ENCODE measurements at places on chromosomes 11 and 22.

DNA sequence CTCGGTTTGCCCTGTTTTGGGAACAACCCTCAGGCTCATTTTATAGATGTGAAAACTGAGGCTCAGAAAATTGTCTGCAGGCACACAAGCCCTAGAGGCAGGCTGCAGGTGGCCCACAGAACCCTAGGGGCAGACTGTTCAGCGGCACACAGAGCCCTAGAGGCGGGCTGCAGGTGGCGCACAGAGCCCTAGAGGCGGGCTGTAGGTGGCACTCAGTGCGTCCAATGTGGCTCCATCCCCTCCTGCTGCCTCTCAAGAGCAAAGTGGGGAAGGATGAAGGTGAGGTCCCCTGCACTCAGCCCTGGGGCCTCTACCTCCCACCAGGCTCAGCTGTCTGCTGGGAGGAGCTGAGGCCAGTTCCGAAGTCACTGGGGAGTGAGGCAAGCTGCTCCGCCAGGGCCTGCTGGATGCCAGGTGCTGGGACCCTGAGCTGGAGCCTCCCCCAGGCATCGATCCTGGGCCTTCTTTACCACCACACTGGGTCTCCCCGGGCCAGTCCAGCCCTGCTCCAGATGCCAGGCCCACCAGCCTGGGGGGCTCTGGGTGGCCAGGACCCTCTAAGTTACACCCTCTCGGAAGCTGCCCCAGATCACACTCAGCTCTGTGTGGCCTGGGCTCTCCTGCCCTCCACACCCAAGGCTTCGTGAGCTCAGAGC, 2.3 kb downstream of the ACY3 start:
- DNase-seq, result peak; percentile 46

GRCh38 chr11:94560834-94561233, 6.3 kb upstream of the PIWIL4 start:
- DNase-seq, result no peak

- no peak for DNase-seq
Observed at GRCh38 chr11:73384125-73384441, 7.9 kb downstream of the RELT start.

DNA sequence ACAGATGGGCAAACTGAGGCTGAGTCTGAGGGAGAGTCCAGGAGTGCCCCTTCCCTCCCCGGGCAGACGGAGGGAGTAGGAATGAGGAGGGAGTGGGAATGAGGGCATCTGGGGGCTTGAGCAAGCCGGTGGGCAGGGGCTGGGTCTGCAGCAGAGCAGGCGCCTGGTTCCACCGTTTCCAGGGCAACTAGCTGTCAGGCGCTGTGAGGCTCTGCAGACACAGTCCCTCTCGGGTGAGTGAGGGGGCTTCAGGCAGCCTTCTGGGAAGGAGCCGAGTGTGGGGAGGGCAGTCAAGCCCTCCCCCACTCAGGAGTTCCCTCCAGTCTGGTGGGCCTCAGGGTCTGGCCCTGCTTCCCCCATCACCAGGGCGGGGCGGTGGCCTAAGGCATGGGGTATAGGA, 19.0 kb downstream of the TMEM258 start:
- DNase-seq, result no peak

DNA sequence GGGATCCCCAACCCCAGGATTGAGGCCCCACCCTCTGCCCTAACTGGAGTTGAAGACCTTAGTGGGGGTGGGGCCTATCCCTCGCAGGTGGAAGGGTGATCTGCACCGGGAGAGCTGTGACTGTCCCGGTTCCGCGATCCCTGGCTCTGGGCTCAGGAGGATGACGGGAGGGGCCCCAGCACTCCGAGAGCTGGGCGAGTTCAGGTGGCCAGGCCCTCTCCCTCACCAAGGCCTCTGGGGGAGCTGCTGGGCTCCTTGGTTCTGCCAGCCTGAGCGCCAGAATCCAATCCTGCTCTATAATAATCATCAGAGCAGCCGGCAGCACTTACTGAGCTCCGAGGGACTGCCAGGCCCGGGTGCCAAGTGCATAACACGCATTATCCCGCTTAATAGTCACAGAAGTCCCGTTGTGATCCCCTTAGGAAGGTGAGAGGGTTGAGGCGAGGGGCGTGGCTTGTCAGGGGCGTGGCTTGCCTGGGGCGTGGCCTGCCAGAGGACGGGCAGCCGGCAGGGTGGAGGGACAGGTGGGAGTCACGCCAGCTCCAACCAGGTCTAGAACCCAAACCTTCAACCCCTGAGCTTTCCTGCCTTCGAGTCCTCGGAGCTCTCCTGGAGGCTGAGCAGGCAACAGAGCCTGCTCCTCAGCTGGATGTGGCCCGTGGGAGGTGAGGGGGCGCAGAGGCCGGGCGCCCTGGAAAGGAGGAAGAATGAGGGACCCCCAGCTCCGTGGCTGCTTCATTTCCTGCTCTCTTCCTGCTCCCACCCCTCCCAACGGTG, 7.3 kb upstream of the SYT7 start:
- DNase-seq, result peak; percentile 71

DNA sequence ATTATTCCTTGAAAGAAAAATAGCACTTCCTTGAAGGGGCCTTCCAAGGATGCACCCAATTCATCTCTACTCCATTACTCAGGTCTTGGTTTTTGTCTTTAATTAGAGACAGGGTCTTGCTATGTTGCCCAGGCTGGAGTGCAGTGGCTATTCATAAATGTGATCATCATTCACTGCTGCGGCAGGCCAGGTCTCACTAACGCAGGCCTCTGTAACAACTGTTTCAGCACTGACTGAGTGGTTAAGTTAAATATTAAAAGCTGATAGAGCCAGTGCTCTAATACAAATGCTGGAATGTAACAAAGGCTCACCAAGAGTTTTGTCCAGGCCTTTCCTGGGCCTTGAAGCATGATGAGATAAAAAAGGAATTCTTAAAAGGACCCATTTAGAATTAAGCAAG, 61.4 kb upstream of the GNAZ start:
- no peak for DNase-seq

- no peak for DNase-seq
Observed at GRCh38 chr11:118290923-118291322, 13.6 kb upstream of the CD3E start.

- no peak for DNase-seq
Observed at GRCh38 chr11:117570701-117571100, 226.3 kb downstream of the DSCAML1 start.

GRCh38 chr11:96607864-96608558, 218.2 kb downstream of the JRKL start:
- no peak for DNase-seq

GRCh38 chr11:84830372-84830771, 796.8 kb downstream of the DLG2 start:
- no peak for DNase-seq

GRCh38 chr22:34096770-34097169, 176.5 kb upstream of the LARGE1 start:
- DNase-seq, result no peak

DNA sequence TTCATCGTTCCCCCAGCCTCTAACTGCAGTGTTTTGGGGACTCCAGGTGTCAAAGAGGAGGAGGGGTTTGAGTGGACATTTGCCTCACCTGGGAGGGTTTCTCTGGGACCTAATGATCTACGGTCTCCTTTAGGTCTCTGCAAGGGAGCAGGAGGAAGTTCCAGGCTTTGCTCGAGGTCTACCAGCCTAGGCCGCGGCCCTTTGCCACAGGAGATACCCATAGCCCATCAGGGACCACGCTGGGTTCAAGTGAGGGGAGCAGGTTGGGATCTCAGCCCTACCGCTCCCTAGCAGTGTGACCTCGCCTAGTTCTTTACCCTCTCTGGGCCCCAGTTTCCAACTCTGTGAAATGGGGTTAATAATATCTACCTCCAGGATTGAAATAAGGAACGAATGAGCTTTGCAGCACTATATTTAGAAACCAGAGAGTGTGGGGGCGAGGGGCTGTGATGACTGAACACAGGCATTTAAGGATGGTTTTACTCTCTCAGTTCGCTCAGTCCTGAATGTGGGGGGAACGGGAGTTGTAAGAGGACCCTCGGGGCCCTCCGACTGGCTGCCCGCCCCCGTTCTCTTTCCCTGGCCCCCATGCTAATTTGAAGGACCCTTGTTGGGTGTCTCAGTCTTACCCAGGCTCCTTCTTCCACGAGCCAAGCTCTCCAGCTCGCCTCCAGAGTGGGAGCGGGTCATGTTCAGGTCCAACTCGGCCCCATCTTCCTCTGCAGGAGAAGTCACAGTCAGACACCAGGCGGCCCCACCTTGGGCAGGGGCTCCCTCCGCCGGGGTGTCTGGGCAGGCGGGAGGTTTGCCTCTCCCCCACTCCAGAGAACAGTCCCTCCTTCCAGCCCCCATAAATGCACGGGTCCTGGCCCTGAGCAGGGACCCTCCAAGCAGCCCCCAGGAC, 11.7 kb downstream of the PDGFB start:
- no peak for DNase-seq

- DNase-seq, result no peak
Observed at GRCh38 chr11:15523543-15523942, 408.8 kb downstream of the INSC start.

DNA sequence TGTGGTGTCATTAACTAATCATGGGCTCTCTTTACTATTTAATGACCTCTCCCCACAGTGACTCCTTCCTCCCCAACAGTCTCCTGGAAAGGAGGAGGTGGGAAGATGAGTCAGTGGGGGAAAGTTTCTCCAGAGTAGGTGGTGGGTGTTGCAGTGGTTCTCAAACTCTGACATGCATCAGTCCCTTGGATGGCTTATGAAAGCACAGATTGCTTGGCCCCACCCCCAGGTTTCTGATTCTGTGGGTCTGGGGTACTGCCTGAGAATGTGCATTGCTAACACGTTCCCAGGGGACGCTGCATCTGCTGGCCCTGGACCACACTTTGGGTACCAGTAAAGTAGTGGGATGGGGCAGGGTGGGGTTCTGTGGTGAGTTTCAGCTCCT, 9.8 kb downstream of the CD82 start:
- peak; percentile 63 for DNase-seq

- DNase-seq, result peak; percentile 78
Observed at GRCh38 chr11:66429983-66430602, 8.6 kb downstream of the MRPL11 start.

DNA sequence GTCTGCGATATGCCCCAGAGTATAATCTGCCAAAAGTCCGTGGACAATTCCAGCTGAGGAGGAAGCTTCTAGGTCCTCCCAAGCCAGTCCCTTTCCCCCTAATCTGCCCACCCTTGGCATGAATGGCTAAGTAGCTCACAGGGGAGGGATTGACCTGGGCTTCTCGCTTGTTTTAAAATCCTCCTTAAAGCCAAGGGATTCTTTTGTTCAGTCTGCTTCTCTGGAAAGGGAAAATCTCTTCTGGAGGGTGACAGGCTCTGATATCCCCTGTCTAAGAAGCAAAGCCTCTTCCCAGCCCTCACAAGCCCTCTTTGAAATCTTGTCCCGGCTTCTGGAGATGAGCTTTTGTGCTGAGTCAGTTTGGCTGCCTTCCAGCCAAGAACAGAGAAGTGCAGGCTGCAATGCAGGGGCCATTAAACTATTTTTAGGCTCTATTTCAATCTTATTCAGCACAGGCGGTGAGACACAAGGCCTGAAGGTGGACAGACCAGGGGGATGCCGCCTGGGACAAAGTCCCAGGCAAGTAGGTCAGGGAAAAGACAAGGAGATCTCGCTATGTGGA, 23.9 kb downstream of the NEFH start:
- DNase-seq, result no peak

GRCh38 chr11:1419811-1420210, 30.1 kb downstream of the BRSK2 start:
- no peak for DNase-seq

- peak; percentile 76 for DNase-seq
Observed at GRCh38 chr11:72752088-72752914, at the start of gene ARAP1. Gene ARAP1 (minus strand): TSS chr11:72752408. CDS start chr11:72727128, 25,280 bp downstream.

GRCh38 chr22:48832592-48832991, 995.1 kb downstream of the BRD1 start:
- DNase-seq, result no peak

- no peak for DNase-seq
Observed at GRCh38 chr11:71086687-71087258, 165.6 kb downstream of the SHANK2 start.

- no peak for DNase-seq
Observed at GRCh38 chr11:64976651-64977050, 4.7 kb upstream of the MAJIN start.

DNA sequence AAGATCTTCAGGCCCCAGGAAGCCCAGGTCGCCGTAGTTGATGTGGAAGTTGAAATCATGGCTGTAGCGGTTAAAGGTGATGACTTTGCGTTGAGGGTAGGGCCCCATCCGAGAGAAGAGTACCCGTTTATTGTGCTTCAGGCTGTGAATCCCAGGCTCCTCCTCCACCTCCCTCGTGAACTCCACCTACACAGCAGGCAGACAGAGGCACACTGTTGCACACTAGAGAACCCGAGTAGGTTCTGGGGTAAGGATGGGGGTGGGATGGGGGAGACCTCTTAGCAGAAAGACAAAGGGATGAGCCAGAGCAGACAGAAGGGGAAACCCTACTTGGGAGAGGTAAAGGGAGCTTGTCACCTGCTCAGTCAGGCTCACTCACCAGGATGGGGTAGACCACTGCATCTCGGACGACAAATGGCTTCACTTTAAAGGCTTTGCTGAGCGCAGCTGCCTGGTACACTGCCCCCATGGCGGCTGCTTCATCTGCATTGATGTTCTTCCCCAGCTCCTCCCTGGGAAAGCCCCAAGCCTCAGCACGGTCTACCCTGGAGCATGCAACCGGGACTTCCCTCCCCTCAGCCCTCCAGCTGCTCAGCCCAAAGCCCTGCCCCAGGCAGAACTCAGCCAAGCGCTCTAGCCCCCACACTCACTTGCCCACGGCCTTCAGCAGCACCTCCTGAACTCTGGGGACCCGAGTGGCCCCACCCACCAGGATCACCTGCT, 5.4 kb downstream of the HYOU1 start:
- peak; percentile 40 for DNase-seq

- no peak for DNase-seq
Observed at GRCh38 chr11:581342-581741, 5.1 kb downstream of the PHRF1 start.

Data from stimulated activated CD4-positive, alpha-beta T cell treated with anti-CD3 and anti-CD28 coated beads, Interleukin-4, amount 100 ng/mL, for 1 hour (primary cell).